ENCODE measurements at places on chromosomes 16 and 17. TPM values are rescaled to one million over a fixed set of nuclear protein-coding genes. Genes with fewer than 3 reads are reported as not detected.

The HOXB8 gene
- not detected for total RNA-seq

The EFCAB5 gene
- total RNA-seq, result 0.58 TPM

The PRSS21 gene
- total RNA-seq, result 2.0 TPM

The OR1D5 gene
- total RNA-seq, result not detected

The STH gene
- total RNA-seq, result not detected

The WNT9B gene
- not detected for total RNA-seq

The KRTAP9-8 gene
- not detected for total RNA-seq

The NOD2 gene
- under 0.01 TPM for total RNA-seq
